ENCODE measurements at places on chromosomes 5 and 9.

- no peak for DNase-seq
These were observed 2.6 kb downstream of the CARD9 start for GRCh38 chr9:136370687-136371532.

- peak; percentile 61 for DNase-seq
These were observed 337.5 kb downstream of the CDH9 start for GRCh38 chr5:26700759-26701384.

DNA sequence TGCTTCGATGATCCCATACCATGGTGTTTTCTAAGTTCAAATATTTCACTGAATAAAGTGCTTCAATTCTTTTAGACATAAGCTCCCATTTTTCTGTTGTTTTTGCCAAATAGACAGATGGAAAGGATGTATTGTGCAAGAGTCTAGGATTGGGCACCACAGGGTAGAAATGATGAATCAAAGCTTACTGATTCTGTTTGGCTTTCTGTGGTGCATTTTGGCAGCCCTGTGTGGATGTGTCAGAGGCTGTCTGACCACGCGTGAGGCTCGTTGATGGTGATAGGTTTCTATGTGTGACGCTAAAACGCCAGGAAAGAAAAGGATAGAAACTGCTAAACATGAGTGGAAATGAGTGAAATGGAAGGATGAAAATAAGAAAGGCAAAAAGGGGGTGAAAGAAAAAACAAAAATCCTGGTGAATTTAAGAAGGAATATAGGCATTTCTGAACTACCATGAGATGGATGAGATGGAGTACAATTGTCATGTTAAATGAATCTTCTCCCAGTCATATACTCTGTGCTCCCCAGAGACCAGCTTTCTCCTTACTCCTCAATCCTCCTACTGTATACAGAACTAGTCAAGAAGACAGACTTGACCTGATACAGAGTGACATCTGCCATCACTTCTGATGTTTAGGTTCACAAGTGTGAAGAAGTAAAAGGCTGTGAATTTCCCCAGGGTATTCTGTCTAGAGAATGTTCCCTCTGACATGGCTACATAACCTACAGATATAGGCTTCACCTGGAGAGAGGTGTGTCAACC, 54.4 kb downstream of the ANKH start:
- DNase-seq: no peak

DNA sequence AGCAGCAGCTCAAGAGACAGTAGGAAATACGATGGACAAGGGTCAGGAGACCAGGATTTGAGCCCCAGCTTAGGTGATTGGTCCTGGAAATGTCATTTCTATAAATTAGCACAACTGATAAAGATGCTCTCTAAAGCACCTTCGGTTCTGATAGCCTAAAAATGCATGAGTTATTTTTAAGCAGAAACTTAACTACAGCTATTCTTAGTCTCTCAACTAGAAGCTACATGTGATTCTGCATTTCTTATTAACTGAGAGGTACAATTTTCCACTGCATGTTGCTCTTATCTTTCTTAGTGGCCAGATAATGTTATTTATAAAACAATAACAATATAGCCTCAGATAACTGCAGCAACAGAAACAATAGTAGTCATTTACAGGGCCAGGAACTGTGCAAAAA, 136.4 kb downstream of the GRIA1 start:
- DNase-seq: peak; percentile 48

DNA sequence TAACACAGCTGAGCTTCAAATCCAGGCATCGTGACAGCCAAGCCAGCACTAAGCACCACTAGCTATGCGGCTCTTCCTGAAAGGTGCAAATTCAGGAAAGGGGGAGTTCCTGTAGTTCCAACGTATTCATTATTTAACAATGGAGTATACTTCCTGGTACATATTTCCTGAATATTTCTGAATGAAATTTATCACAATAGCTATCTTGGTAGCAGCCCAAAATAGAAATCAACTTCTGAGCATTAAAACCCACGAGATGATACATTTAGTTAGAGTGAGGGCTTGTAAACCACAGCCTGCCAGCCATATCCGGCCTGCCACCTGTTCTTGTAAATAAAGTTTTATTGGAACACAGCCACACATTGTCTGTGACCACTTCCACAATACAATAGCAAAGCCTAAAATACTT, 109.7 kb upstream of the RETREG1 start:
- DNase-seq: peak; percentile 23

DNA sequence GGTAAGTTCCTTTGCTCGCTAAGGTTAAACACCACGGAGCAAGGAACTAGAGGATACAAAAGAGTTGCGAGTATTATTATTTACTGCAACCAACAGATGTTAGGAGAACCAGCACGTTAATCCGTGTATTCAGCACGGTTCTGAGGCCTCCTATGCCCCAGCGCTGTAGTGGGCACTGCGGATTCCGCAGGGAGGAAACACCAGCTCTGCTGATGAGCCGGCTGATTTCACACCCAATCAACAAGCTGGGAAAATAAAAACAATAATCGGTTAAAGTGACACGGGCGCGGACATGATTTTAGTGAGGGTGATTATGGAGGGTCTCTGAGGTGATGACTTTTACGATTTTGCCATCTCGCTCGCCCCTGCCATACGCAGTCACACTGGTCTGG, 702 bp upstream of the PRELID2 start:
- DNase-seq: no peak

DNA sequence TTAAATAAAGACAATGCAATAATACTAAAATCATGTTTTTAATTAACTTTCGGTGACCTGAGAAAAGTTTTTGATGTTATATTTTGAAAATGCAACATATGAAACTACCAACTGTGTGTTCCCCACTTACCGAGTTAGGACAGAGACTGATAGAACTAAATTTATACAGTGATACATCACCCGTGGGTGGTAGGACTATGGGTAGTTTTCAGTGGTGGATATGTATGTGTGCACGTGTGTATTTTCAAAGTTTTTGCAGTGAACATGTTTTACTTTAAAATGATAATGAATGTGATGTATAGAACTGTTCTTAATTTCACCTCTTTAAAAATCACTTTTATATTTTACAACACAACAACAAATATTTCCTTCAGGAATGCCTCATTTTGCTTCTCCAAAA, 25.0 kb upstream of the ACO1 start:
- DNase-seq: no peak

- no peak for DNase-seq
These were observed 64.8 kb downstream of the COL27A1 start for GRCh38 chr9:114220061-114220541.

- DNase-seq: no peak
These were observed 1336.2 kb upstream of the C9orf72 start for GRCh38 chr9:28909526-28909925.

- DNase-seq: no peak
These were observed 40.0 kb downstream of the MTREX start for GRCh38 chr5:55347786-55348185.

- DNase-seq: no peak
These were observed 101.9 kb downstream of the MACIR start for GRCh38 chr5:103360475-103360874.

DNA sequence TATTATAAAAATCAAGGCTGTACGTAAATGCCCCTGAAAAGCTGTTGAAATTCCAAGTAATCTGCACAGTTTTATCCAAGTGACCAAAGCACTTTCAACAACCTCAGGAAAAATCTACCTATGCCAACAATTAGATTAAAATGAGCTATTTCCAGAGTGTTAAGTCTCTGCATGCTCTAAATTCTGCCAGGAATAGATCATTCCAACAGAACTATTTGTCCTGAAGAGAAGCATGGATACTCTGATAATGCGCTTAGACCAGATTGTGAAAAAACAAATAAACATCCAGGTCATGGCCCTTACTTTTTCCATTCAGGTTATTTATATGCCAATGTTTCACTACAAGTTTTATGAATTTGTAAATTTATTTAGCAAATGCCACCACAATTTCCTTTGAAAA, 59.1 kb downstream of the PLK2 start:
- no peak for DNase-seq

- DNase-seq: no peak
These were observed 207.7 kb downstream of the SREK1 start for GRCh38 chr5:66351813-66352212.

DNA sequence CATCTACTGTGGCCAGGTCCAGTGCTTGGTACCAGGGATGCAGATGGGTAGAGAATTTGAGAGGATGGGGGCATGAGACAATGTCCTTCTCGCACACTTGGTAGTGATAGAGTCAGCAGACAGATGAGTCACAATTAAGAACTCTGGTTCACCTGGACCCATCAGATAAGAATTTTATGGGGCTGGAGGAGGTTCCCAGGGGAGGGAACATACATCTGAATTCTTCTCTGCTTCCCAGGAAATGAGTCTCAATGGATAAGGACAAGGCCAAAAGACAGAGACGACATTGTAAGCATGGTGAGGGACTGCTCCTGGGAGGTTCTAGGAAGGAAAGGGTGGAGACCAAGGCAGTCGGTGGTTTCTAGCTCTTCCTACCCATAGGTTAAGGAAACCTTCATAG, 5.3 kb downstream of the SLC4A9 start:
- no peak for DNase-seq

- no peak for DNase-seq
These were observed 18.5 kb downstream of the ATOX1 start for GRCh38 chr5:151739939-151740335.

- no peak for DNase-seq
These were observed 82.8 kb downstream of the DCP2 start for GRCh38 chr5:113059232-113060040.

DNA sequence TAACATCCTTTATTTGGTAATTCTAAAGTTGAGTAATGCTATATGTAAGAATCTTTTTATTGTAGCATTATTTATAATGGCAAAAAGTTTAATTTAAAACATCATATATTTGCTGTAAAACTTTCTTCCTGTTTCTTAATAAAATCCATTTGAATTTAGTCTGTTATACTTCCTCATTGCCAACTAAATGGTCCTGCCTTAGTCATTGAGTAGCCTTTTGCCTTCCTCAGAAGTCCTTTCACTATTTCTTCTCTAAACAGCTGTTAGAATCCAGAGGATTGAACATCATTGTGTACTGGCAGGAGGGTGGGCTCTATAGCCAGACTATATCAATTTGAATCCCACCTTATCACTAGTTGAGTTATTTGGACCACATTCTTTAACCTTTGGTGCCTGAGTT, 11.0 kb downstream of the SLC44A1 start:
- no peak for DNase-seq

- no peak for DNase-seq
These were observed 80.7 kb downstream of the GLDC start for GRCh38 chr9:6564868-6565267.

GRCh38 chr5:131276072-131276471, 12.2 kb downstream of the CDC42SE2 start:
- no peak for DNase-seq
